ENCODE measurements at places on chromosomes 11 and 22.

DNA sequence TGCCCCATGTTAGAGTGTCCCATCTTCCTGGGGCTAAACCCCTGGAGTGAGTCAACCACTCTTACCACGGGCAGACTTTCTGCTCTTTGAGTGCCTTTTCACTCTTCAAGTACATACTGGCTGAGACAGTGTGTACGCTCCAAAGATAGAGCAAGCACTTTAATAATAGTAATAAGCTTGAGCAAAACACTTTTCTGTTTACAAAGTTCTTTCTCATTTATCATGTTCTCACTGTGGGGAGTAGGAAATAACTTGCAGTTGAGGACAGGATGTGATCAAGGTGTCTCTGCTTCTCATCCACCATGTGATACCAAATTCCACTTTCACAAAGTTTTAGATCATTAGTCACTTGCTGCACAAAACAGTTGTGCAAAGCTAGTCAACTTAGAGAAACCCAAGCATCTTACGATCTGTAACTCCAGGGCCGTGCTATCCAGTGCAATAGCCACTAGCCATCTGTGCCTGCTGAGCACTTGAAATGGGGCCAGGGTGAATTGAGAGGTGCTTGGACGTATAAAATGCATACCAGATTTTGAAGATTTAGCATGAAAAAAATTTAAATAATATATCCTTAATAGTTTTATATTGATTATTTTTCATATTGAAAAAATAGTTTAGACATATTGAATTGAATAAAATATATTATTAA is 135.3 kb downstream of the KIF18A start:
- DNase-seq: no peak

- no peak for DNase-seq
Measured at GRCh38 chr11:72676861-72677341, 2.7 kb upstream of the PDE2A start.

DNA sequence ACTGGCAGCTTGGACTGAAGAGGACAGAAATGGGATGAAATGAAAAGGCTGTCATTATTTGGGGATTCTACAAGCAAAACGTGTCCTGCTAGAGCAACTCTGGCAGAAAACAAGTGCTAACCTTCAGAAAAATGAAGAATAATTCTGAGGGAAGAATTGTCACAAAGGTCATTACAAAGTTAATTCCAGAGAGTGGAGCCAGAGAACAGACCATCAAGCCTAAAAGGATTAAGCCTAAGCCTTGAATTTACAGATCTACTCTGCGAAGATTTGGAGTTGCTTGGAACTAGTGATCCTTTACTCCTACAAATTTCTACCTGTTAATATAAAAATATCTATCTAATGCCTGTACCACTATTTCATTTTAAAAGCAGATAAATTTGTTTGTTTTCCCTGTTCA is 1077.3 kb upstream of the CNTN5 start:
- DNase-seq: no peak

- no peak for DNase-seq
Measured at GRCh38 chr11:8679006-8679405, 3.5 kb downstream of the TRIM66 start.

DNA sequence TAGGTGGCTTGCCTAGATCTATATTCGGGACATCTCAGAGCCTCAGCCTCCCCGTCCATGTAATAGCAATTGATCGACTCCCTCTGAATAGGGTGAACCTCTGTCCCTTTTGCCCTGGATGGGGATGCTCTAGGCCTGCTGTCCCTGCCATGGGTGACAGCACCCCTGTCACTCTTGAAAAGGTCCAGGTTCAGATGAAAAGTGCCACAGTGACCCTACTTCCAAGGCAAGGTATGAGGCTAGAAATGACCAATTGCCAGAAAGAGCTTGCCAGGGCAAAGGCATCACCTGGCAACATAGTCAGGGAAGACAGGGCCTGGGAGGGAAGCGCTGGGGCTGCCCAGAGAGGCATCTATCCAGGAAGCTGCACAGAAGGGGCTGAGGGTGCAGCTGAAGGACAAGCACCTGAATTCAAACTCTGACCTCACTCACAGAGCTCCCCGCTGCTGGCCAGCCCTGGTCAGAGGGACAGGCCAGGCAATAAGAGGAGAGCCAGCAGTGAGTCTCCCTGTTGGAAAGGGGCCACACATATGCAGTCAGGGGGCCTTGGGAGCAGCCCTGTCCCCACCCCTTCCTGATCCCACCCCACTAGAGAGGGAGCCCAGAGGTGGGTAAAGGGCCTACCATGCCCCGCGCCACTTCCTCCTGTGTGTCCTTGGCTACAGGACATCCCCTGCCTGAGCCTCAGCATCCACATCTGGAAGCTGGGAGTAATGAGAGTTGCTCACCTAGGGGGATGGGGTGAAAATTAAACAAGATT is 9.0 kb upstream of the APOBEC3A start:
- DNase-seq: no peak
